ENCODE measurements at places on chromosomes 2 and 18.

DNA sequence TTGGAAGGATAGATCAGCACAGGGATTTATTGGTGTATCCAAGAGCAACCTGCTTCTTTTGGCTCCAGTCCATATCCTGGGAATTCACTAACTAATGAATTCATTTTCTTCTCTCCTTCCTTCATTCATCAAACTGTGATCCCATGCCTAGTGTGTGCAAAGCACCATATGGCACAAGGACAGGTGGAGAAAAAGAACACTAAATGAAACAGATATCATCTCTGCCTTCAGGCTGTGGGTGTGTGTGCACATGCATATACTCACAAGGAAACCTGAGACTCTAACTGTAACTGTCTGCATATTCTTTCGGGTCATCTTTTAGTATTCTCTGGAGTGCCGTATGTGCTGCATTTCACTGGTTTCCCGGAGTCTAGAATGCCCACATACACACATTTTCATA is 20.2 kb downstream of the TNP1 start:
- no peak for DNase-seq

GRCh38 chr2:111200333-111200881 is 79.7 kb downstream of the BCL2L11 start:
- DNase-seq: no peak

GRCh38 chr2:166068981-166069380 is 58.8 kb downstream of the SCN1A start:
- DNase-seq: no peak

GRCh38 chr2:68846091-68846490 is 25.1 kb downstream of the BMP10 start:
- DNase-seq: no peak

GRCh38 chr2:240278661-240279060 is 138.2 kb upstream of the OTOS start:
- no peak for DNase-seq

DNA sequence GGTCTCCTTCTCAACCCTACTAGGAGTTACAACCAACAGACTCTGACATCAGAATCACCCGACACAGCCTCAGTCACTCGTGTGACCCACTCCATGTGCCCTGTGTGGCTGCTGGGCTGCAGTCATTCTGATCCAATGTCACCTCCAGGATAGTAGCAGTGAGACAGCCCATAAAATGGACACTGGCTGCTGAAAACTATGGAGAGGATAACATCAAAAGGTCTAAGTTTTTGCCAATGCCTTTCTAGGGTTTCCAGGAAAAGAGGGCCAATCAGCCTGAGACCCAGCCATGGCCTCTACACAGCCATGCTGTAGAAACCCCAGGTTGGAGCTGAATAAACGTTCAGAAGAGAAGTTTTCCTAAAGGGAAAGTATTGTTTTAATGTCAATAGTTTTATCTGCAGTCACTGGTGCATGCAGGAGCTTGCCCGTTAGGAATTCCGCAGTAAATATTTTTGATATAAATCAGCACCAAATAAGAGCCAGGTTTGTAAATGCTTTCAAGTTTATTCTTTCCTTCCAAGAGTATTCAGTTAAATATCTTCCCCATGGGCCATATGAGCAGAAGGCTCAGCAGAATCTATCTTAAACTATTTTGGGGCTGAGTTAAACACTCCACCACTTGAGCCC is 92.2 kb upstream of the PID1 start:
- peak; percentile 12 for DNase-seq

GRCh38 chr2:194323740-194324139 is 1333.3 kb upstream of the SLC39A10 start:
- no peak for DNase-seq

DNA sequence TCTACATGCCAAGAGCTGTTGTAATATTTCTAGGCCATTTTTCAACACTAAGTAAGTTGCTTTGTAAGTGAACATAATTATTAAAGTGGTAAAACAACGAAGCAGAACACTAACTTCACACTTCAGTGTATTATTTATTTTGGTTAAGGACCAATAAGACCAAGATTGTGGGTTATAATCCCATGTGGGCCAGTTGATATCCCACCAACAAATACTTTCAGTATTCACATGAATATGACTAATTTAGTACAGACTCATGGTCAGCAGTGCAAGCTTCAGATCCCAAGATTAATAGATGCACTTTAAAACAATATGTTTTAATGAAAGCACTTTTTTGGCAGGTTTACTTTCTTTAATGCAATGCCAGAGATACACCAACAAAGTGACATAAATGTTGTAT is 154.3 kb downstream of the LCLAT1 start:
- DNase-seq: no peak

- DNase-seq: no peak
These were observed 166.8 kb upstream of the SP5 start for GRCh38 chr2:170548304-170548703.

- no peak for DNase-seq
These were observed 23.7 kb downstream of the INPP1 start for GRCh38 chr2:190367091-190367490.

DNA sequence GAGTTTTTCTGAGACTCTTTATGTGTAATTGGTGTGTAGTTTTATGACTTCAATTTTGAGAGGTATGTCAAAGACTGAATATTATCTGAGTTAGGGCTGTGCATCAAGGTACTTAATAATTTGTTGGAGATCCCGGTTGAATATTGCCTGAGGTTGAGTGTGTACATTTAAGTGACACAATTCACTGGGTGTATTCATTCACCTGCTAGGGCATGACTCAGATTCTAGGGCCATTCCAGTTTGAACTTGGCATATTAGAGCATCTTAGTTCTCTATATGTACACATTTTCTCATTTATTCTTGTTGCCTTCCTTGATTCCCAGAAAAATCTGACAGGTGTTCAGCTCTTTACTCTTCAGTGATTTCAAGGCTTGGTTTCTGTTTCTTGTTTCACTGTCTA is 12.5 kb downstream of the MAP4K4 start:
- no peak for DNase-seq

DNA sequence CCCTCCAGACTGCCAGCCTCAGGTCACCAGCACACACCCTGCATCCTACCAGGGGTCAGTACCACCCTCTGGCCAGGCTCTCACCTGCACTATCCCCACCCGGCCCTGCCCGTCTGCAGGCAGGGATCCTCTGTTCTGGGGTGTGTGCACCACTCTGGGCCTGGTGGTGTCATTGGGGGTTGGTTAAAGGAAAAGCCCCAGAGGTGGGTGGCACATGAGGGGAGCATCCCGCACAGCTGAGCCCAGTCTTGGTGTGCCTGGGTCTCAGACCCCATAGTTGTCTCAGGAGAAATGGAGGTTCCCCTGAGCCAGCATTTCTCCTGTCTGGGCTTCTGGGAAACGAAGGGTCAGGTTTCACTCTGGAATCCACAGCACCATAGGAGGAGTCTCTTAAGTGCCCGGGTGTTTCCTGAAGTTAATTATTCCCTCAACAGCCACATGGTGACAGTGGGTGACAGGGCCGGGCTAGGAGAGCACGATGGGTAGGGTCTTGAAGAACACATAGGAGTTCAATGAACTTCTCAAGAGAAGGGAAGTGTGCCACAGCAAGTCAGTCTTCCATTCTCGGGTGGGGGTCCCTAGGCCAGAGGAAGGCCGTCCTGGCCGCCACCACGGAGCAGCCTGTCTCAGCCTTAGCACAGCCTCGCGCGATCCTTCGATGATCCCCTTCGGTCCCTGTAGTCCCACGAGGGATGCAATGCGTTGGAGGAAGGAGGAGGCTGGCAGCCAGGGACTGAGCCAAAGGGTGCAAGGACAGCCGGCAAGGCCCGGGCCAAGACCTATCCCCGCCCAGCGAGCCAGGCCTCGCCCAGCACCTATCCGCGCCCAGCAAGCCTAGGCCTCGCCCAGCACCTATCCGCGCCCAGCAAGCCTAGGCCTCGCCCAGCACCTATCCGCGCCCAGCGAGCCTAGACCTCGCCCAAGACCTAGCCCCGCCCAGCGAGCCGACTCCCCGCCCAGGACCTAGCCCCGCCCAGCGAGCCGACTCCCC is 1.1 kb upstream of the FARP2 start:
- peak; percentile 55 for DNase-seq

- DNase-seq: no peak
These were observed 16.5 kb downstream of the TMEM178A start for GRCh38 chr2:39682066-39682692.

GRCh38 chr18:61954096-61954746 is 61.4 kb upstream of the RNF152 start:
- DNase-seq: no peak

GRCh38 chr2:72127401-72128058 is 20.1 kb downstream of the CYP26B1 start:
- no peak for DNase-seq

DNA sequence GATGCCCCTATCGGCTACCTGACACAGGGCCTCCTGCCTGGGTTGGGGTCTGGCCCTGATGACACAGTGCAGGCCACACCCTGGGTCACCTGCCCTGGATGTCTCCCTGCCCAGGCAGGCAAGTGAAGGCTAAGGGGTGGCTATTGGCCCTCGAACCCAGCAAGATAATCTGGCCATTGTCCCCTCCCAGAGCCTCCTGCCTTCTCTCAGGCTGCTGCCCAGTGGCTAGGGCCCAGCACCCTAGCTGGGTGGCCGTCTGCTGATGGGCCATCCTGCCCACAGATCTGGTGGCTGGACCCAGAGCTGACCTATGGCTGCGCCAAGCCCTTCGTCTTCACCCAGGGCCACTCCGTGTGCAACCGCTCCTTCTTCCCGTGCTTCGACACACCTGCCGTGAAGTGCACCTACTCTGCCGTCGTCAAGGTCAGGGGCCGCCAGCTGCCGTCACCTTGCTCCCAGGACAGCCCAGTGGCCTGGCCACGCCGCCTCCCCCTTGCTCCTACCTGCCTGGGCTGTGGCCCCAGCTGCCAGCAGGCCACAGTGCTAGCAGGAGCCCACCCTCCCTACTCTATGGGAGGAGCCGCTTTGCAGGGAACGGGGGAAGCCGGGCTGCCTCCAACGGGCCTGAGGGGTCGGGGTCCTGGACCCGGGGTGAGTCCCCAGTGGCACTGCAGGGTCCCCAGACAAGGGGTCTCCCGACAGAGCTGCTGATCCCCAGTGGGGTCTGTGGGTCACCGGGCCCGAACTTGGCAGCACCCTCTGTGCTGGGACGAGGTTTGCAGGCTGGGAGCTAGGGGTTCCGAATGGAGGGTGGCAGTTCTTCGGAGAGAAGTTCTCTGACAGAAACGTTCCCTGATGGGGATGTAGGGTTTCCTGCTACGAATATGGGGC is 4.1 kb downstream of the RNPEPL1 start:
- no peak for DNase-seq

GRCh38 chr2:97355887-97356286 is 233.8 kb downstream of the ANKRD36B start:
- DNase-seq: no peak

GRCh38 chr2:217085543-217085942 is 225.7 kb upstream of the TNP1 start:
- DNase-seq: no peak

- DNase-seq: no peak
These were observed 129.6 kb downstream of the RTN4 start for GRCh38 chr2:54920660-54921059.

DNA sequence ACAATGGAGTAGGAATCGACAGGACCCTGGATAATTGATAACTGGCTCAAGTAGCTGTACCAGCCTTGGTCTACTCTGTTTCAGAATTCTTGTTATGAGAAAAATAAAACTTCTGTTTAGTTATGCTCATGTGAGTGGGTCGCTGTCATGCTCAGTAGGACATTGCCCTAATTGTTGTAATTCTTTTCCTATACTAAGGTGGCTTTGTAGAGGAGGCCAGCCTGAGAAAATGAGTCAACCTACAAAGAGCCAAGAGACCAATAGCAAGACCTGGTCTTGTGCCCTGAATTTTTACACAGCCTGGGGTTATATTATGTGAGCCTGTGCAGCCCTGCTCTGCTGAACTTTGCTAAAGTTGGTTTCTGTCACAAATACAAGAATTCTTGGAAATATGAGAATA is 238.4 kb downstream of the MEIS1 start:
- no peak for DNase-seq

GRCh38 chr18:40606996-40607395 is 1348.0 kb upstream of the PIK3C3 start:
- DNase-seq: no peak

- no peak for DNase-seq
These were observed 5.1 kb upstream of the SMAD7 start for GRCh38 chr18:48955830-48956261.
